CD8-positive, alpha-beta T cell (primary cell): ENCODE measurements at places on chromosomes 3 and 15.

- DNase-seq, result no peak
These were observed 37.7 kb upstream of the PARP14 start for GRCh38 chr3:122642935-122643334.

- DNase-seq, result no peak
These were observed 239.9 kb downstream of the NFKBIZ start for GRCh38 chr3:102089239-102089638.

DNA sequence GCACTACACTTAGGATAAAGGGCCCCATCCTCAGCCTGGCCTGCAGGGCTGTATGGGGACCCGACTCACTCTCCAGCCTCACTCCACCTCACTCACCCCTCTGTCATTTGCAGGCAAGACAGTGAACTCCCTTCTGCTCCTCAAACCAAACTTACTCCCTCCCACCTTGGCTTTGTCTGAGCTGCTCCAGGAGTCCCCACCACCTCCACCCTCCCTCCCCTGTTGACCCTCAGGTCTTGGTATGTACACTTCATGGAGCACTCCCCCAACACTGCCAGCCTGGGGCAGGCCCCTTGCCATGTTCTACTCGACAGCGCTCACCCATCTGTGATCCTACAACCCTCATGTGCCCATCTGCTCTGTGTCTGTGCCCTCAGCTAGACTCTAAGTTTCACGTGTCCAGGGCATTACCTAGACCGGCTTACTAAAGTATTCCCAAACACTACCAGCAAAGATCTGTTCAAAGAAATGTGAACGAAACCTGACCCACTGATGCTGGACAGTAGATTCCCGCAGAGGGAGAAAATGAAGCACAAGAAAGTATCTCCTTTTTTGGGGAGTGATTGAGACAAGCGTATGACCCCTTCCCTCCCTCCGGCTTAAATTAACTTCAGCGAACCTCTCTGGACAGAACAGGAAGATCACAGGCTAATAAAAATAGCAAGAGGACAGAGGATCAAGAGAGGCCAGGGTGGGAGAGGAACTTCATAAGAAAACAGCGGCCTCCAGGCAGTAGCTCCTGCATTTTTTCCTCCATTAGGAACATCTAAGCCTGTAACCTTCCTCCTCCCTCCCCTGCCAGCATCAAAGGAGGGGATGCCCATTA lies 113.2 kb downstream of the RFTN1 start:
- no peak for DNase-seq

GRCh38 chr3:38487323-38487722 lies 8.8 kb upstream of the EXOG start:
- DNase-seq, result no peak

- DNase-seq, result no peak
These were observed 55.7 kb downstream of the OXNAD1 start for GRCh38 chr3:16320711-16321110.

DNA sequence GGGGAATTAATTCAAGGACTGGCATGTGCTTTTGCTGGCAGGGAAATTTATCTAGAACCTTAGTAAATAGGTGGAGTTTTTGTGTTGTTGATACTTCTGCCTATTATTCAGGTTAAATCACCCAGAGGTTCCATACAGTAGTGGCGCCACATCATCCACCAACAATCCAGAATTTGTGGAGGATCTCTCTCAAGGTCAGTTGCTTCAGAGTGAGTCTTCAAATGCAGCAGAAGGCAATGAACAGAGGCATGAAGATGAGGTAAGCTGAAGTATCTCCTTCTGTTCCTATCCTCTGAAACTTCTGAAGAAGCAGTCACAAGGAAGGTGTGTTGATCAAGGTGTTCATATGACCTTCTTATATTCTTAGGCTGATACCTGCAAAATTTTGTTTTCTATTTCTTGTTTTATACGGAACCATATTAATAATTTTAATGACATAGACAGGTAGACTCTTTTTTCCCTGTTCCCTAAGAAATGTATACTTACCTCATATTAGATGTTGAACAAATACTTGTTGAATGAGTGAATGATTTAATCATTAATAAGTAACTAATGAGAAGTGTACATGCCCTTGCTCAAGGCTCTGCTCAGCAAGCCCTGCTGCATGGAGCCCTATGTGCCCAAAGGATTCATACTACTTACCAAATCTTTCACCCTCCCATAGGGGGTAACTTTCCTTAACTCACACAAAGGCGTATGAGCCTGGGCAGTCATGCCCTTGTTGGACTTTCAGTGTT lies 43.6 kb downstream of the HMG20A start:
- DNase-seq, result no peak

DNA sequence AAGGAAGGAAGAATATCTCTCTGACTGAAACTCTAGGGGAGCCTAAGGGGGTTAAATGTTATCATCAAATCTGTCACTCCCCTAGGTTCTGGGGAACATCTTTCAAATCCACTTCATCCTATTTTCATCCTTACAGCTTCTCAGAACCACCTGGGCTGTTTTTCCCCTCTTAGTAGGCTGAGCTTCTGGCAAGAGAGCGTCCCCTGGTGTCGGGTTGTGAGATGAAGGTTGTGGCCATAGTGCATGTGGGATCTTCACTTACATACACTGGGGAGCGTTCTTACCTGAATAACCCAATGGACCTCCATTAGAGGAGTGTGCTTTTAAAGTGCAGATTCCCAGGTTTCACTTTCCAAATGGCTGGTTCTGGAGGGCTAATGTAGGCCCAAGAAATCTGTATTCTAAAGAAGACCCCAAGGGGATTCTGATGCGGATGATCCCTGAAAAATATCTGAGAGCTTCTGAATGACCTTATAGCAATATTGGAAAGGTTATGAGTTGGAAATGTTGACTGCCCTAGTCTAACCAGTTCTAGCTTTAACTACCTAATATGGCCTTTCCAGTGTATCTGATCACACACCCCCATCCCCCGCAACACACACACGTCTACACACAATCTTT lies 663.7 kb downstream of the AGBL1 start:
- peak; percentile 69 for DNase-seq

- DNase-seq, result no peak
These were observed 474.3 kb downstream of the NR2F2 start for GRCh38 chr15:96804754-96805153.

DNA sequence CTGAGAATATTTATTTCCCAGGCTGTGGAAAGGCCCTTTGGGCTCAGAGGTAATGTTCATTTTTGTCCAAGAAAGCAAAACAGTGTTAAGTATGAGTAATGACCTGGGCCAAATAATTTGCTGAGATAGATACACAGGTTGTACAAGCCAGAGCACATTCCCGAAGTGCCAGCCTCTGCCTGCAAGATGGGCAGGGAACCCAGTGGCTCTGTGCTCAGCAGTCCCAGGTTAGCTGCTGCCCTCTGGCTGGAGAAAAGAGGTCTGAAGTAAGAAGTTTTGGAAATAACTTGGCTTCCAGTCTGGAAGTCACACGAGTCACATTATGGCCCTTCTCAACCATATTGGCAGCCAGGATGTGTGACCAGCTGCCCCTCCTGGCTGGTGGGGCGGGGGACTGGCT lies 20.2 kb downstream of the MYZAP start:
- DNase-seq, result no peak

DNA sequence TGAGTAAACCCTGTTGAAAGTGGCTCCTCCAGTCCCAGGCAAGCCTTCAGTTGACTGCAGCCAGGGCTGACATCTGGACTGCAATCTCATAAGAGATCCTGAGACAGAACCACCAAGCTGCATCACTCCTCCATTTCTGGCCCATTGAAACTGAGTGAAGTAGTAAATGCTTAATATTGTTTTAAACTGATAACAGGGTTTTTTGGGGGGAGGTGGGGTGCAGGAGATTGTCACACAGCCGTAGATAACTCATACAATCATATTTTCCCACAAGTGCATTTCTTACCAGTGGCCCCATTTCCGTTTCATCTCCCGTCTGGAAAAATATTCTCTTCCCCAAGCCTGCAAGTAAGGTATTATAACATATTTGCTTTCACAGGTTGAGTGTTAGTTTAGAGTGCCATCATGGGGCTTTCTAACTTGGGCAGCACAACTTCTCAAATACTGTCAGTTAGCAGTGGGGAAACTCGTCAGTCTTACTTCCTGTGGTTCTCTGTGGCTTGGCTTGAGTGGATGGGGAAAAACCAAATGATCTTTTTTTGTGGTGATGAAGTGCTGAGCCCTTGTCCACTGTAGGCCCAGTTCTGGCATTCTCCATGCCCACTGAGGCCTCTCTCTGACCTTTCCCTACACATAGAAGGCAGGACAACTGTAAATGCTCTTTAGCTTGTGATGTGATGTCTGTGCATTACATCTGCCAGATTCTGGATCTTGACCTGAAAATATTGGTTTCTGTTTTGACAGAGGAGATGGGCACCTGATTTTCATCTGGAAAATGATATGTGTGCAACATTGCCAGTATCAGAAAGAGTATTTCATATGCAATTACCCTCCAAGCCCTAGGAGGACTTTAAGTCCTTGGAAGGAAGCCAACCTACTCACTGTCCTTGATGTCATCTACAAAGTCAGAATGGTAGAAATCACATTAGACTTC lies 90.1 kb upstream of the BHLHE40 start:
- no peak for DNase-seq

DNA sequence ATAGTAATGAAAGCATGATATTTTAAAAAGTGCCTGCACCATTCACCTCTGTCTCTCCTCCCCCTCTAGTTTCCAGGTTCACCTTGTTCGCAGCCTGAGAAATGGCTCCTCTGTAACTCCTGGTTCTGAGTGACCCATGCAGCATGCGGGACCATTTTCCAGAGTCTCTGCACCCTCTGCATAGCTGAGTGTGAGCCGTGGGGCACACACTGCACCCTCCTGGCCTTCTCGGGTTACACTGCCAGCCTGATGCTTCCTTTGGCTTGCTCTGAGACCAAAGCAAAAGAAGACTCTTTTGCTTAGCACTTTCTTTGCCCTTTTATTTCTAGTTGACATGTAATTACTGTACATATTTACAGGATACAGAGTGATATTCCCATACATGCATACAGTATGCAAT lies 287.3 kb downstream of the GABRG3 start:
- no peak for DNase-seq

- no peak for DNase-seq
These were observed 51.4 kb downstream of the NFKBIZ start for GRCh38 chr3:101900736-101901135.

- no peak for DNase-seq
These were observed 85.9 kb downstream of the NR2F2 start for GRCh38 chr15:96416218-96416933.

DNA sequence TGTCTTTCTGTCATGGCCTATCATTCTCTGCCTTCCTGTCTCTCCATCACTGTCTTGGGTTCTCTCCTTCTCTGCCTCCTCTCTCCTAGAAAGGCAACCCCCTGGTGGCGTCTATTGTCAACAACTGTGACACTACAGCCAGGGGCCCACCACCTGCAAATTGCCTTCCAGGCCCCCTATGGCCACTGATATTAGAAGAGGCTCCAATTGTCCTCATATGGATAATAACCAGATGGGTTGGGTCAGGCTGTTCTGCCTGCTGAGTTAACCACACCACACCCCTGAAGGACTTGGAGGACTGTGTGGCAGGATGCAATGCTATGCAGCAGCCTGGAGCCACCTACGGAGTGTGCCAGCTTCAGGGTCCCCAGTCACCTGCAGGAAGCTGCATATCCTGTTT lies 665.0 kb downstream of the NTRK3 start:
- no peak for DNase-seq

DNA sequence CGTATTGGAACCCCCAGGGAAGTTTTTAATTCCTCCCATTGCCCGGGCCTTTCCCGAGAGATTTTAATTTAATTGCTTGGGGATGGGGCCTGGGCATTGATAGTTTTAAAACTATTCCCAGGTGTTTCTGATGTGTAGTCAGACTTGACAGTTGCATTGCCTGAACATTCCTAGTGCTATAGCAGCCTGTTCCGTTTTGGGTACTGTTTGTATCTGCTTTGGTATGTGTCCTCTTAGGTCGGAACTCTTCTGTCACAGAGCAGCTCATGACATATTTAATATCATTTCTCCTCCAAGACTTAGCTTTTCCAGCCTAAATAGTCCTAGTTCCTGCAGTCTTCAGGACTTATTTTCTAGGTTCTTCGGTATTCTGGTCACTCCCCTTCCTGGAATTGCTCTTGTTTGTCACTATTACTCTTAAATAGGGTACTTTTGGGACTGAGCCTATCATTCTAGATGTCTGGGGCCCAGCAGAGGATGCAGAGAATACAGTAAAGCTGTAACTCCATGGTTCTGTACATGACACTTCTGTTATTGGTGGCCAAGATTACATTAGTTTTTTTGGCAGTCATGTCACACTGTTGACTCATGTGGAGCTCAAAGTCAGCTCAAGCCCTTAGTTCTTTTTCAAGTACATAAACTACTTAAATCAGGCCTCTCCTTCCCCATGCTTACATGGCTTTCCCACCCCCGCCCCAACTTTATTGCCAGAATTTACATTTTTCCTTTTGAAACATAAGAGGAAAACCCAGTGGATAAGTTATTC lies 81.5 kb downstream of the BBX start:
- DNase-seq, result no peak

- no peak for DNase-seq
These were observed 406.0 kb upstream of the WNT5A start for GRCh38 chr3:55893045-55893664.

DNA sequence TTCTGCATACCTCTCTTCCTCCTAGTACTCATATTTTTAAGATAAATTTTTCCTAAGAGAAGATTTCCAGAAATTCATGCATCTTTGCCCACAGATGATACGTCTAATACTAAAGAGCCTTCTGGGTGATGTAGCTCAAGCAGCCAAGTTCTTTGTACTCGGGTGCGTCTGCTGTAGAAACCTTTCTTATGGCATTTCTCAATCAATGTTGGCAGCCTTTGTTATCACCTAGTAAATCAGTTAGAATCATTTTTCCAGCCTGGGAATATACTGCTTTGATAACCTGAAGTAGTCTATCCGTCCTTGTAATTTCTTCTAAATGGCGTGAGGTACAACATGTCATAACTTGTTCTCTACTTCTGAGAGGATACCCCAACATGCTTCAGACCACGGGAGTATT lies 104.5 kb downstream of the GOLIM4 start:
- no peak for DNase-seq

GRCh38 chr3:51975852-51976549 lies 1.1 kb downstream of the ABHD14A start:
- no peak for DNase-seq

GRCh38 chr3:143464850-143465249 lies 345.3 kb downstream of the CHST2 start:
- no peak for DNase-seq

- DNase-seq, result no peak
These were observed 87.6 kb downstream of the SRGAP3 start for GRCh38 chr3:9161811-9162210.

DNA sequence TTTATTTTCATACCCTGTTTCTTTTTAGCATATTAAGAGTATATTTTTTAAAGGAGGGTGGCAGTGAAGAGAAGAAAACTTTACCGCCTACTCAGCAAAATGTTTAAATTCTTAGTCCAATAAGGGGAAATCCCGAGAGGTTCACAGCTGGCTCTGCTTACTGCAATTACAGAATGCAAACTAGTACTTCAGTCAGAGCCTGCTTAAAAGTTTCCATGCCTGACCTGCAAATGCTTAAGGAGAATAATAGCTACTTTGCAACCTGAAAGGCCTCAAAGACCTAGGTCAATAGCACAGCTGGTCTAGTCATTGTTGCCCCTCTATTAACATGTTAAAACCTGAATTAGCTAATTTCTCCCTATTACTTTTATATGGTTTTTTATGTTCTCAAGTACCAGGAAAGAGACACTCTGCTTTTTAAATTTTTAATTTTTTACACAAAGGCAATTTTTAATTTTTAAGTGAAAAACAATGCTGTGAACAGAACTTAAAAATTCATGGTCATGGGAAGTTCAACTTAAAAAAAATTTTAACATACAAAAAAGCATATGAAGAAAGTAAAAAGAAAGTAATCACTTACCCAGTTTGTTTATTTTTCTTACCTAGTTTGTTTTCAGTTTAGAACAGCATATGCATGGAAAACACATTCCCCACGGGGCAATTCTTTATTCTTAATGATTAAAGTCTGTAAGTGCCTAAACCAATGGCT lies 79.2 kb downstream of the P3H2 start:
- no peak for DNase-seq
